H9 (cell line): ENCODE measurements at places on chromosomes 3 and 15. TPM values are rescaled to one million over a fixed set of nuclear protein-coding genes. Genes with fewer than 3 reads are reported as not detected.

The ANKRD34C gene
- not detected in 2 replicates for total RNA-seq

The SCN11A gene
- total RNA-seq = 0.17 and 0.20 TPM in 2 replicates

The CTNNB1 gene
- total RNA-seq = 500 and 505 TPM in 2 replicates

The WDR49 gene
- 0.90 and 1.3 TPM in 2 replicates for total RNA-seq

The PLSCR5 gene
- not detected in 2 replicates for total RNA-seq

The GABRR3 gene
- not detected in 2 replicates for total RNA-seq

The C2CD4B gene
- total RNA-seq = 0.13 and 0.22 TPM in 2 replicates

DNA sequence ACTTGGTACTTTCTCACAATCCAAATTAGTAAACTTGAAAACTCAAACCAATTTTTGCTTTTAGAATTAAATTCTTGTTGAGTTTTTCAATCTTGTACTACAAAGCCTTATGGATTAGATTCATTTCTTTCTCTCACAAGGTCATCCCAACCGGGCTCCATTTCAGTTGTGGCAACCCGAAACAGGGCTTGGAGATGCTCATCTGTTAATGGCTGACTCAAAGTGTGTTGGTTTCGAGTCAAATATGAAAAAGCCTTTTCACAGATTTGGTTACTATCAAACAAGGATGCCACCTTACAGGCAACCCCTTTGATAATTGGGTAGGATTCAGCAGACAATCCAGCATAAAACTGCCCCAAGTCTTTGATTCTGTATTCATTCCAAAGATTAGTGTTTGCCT is 1.8 kb downstream of the EPM2AIP1 start:
- H3K4me1 ChIP-seq = no peaks in the 10 kb centered on the region
- H3K36me3 ChIP-seq = peaks cover 50% of the 10 kb centered on the region
- no peaks in the 10 kb centered on the region for H3K27me3 ChIP-seq
- no peak overlapping the region for H3K27ac ChIP-seq
- DNase-seq = no peak
- H3K4me3 ChIP-seq = no peak overlapping the region

GRCh38 chr3:31534065-31534425 is 1.3 kb downstream of the STT3B start:
- peak overlapping the region; percentile 98 for H3K4me3 ChIP-seq
- peaks cover 4% of the 10 kb centered on the region; the same call in 1 of the 2 replicates for H3K4me1 ChIP-seq
- H3K27me3 ChIP-seq = no peaks in the 10 kb centered on the region
- no peaks in the 10 kb centered on the region for H3K36me3 ChIP-seq

- no peaks in the 10 kb centered on the region for H3K36me3 ChIP-seq
- H3K27me3 ChIP-seq = no peaks in the 10 kb centered on the region
- no peak for DNase-seq
- no peak overlapping the region for H3K27ac ChIP-seq
- no peaks in the 10 kb centered on the region for H3K4me1 ChIP-seq
- H3K4me3 ChIP-seq = no peak overlapping the region
Observed at GRCh38 chr3:133441867-133442270, 42.0 kb downstream of the BFSP2 start.

DNA sequence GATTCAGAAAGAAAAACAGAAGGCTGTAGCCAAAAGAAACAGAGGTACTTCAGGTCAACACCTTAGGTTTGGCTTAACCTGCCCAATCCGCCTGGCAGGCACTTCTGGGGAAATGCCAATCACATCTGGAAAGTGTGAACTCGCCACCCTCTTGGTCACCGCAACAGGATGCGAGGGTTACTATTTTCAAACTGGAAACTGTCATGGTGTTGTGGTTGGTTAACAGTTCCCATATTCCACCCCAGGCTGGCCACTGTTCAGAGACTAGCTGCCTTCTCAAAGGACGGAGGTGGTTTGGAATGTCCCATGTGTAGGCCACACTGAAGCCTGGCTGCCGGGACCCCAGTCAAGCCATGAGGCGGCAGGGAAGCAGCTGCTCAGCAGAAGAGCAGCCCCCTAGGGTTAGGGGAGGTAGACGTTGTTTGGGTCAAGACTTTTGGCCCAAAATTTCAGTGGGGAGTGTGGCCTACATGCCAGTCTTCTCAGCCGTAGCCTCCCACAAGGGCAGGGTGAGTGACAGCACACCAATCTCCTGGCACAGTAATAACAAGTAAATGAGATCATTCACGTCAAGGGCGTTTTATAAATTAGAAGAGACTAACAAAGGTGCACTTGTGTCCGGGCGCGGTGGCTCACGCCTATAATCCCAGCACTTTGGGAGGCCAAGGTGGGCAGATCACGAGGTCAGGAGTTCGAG is 54.6 kb downstream of the UMPS start:
- DNase-seq = no peak
- H3K27ac ChIP-seq = no peak overlapping the region
- H3K36me3 ChIP-seq = peaks cover 9% of the 10 kb centered on the region; the same call in 2 of the 3 replicates
- H3K4me1 ChIP-seq = peaks cover 9% of the 10 kb centered on the region; the same call in 1 of the 2 replicates

- no peaks in the 10 kb centered on the region for H3K27me3 ChIP-seq
- no peaks in the 10 kb centered on the region for H3K36me3 ChIP-seq
- no peak overlapping the region for H3K27ac ChIP-seq
- H3K4me1 ChIP-seq = no peaks in the 10 kb centered on the region
- no peak for DNase-seq
- no peak overlapping the region for H3K4me3 ChIP-seq
Observed at GRCh38 chr15:68644083-68644904, 65.5 kb downstream of the CORO2B start.

DNA sequence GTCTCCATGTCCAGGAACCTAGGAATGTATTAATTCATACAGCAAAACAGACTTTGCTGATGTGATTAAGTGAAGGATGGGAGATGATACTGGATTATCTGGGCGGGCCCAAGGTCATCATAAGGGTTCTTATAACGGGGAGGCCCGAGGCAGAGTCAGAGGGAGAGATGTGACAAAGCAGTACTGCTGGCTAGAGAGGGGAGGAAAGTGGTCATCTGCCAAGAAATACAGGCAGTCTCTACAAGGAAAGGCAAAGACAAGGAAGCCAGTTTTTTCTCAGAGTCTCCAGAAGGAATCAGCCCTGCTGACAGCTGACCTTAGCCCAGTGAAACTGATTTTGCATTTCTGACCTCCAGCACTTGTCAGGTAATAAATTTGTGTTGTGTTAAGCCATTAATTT is 66.2 kb upstream of the CORO2B start:
- H3K36me3 ChIP-seq = no peaks in the 10 kb centered on the region; the same call in none of the 2 replicates
- H3K27ac ChIP-seq = no peak overlapping the region
- peaks cover 4% of the 10 kb centered on the region; the same call in 1 of the 2 replicates for H3K4me1 ChIP-seq
- DNase-seq = no peak

GRCh38 chr3:45154641-45155147 is 8.5 kb upstream of the CDCP1 start:
- no peaks in the 10 kb centered on the region; the same call in 1 of the 2 replicates for H3K36me3 ChIP-seq

DNA sequence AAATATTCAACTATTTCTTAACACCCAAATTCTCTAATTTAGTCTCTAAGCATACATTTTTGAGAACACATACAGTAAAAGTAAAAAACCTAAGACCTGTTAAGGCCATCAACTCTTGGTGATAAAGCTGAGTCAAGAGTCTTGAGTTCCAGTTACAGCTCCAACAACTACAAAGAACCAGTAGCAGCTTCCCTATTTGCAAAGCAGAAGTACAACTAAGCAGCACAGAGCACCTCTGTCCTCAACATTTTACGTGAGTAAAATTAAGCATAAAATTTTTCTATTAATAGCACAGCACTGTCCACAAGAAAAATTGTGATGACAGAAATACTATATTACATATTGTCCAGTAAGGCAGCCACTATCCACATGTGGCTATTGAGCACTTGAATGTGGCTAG is 4.4 kb downstream of the PCOLCE2 start:
- H3K27ac ChIP-seq = no peak overlapping the region
- no peak overlapping the region for H3K4me3 ChIP-seq
- H3K36me3 ChIP-seq = peaks cover 3% of the 10 kb centered on the region; the same call in 2 of the 3 replicates
- H3K27me3 ChIP-seq = peaks cover under 1% of the 10 kb centered on the region; the same call in 1 of the 2 replicates

GRCh38 chr15:98503970-98504369 is 144.4 kb upstream of the IGF1R start:
- no peaks in the 10 kb centered on the region for H3K4me1 ChIP-seq
- H3K4me3 ChIP-seq = no peak overlapping the region
- H3K27me3 ChIP-seq = no peaks in the 10 kb centered on the region

GRCh38 chr3:134810052-134810435 is 15.0 kb downstream of the EPHB1 start:
- H3K27ac ChIP-seq = peak overlapping the region; percentile 50
- H3K4me1 ChIP-seq = peaks cover 19% of the 10 kb centered on the region
- H3K27me3 ChIP-seq = no peaks in the 10 kb centered on the region; the same call in 1 of the 2 replicates

GRCh38 chr15:101481381-101481705 is 8.2 kb downstream of the PCSK6 start:
- no peak for DNase-seq
- H3K4me1 ChIP-seq = no peaks in the 10 kb centered on the region
- no peak overlapping the region for H3K4me3 ChIP-seq
- H3K36me3 ChIP-seq = no peaks in the 10 kb centered on the region; the same call in 2 of the 3 replicates
- no peak overlapping the region for H3K27ac ChIP-seq
- no peaks in the 10 kb centered on the region for H3K27me3 ChIP-seq

- H3K36me3 ChIP-seq = peaks cover 12% of the 10 kb centered on the region
- H3K27me3 ChIP-seq = no peaks in the 10 kb centered on the region
- DNase-seq = no peak
Observed at GRCh38 chr15:63708126-63708772, 111.1 kb downstream of the FBXL22 start.

- no peak for DNase-seq
- no peak overlapping the region for H3K4me3 ChIP-seq
- no peaks in the 10 kb centered on the region for H3K27me3 ChIP-seq
Observed at GRCh38 chr3:22364851-22365250, 613.8 kb upstream of the ZNF385D start.

- H3K27me3 ChIP-seq = no peaks in the 10 kb centered on the region
- peaks cover 14% of the 10 kb centered on the region; the same call in 1 of the 2 replicates for H3K4me1 ChIP-seq
- no peak overlapping the region for H3K27ac ChIP-seq
- H3K4me3 ChIP-seq = no peak overlapping the region
- no peaks in the 10 kb centered on the region for H3K36me3 ChIP-seq
- no peak for DNase-seq
Observed at GRCh38 chr3:182078316-182078715, 366.6 kb downstream of the SOX2 start.

DNA sequence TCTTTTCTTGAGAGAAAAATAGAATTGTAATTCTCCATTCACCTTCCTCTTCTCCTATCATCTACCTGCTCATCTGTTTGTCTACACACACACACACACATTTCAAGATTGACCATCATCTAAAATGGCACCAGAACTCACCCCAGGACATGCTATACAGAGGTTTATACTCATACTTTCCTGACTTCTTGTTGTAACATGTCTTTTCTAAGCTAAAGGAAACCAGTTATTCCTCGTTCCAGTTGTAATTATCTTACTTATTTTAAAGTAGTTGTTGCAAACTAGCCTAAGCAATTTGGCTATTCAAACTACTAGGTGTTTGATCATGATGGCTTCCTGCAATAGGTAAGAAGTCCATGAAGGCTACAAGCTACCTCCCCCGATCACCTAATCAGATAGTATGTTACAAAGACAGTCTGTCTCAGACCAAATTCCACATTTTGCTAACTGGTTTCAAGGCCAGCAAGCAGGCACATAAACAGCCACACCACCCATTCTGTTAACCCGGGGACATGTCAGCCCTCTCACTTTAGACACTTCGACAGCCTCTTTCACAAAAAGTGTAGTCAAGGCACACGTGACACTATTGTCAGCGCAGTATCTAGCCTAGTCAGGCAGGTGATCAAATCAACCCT is 189.7 kb downstream of the SHQ1 start:
- H3K36me3 ChIP-seq = no peaks in the 10 kb centered on the region
- H3K27me3 ChIP-seq = no peaks in the 10 kb centered on the region
- no peaks in the 10 kb centered on the region; the same call in 1 of the 2 replicates for H3K4me1 ChIP-seq
- no peak overlapping the region for H3K4me3 ChIP-seq
- no peak overlapping the region for H3K27ac ChIP-seq

DNA sequence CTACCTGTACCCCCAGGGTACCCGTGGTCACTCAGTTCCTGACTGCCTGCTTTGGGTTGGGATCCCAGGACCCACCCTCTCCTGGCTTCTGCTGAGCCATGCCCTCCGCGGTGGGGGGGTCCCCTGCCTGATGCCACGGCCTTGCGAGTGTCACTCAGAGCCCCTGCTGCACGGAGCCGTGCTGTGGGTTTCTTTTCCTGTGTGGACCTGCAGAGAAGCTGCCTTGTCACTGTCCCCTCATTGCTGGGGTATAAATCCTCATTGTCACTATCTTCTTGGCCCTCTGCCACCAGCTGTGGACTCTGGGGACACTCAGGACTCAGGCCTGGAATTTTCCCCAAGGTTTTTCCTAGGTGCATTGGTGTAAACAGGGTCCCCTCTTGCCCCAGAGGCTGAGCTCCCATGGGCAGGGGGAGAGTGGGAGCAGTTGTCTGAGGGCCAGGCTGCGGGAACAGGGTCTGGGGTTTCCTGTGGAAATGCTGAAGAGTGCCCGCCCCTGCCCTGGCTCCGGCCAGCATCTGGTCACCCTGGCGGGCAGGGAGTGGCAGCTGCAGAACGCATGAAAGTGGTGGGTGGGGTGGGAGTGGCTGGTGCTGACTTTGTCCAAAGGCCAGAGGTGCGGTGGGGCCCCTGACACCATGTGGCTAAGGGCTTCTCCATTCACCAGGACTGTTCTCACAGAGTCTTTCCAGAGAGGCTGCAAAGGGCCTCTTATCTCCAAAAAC is 191.7 kb downstream of the GOLGA6L6 start:
- DNase-seq = peak; percentile 27
- peaks cover 27% of the 10 kb centered on the region for H3K36me3 ChIP-seq
- H3K4me3 ChIP-seq = no peak overlapping the region; the same call in 2 of the 3 replicates
- no peaks in the 10 kb centered on the region for H3K4me1 ChIP-seq
- no peaks in the 10 kb centered on the region for H3K27me3 ChIP-seq

GRCh38 chr15:94791510-94791909 is 560.1 kb downstream of the MCTP2 start:
- DNase-seq = no peak
- peaks cover 3% of the 10 kb centered on the region; the same call in 1 of the 2 replicates for H3K4me1 ChIP-seq
- H3K27me3 ChIP-seq = no peaks in the 10 kb centered on the region
- no peaks in the 10 kb centered on the region for H3K36me3 ChIP-seq
- H3K27ac ChIP-seq = no peak overlapping the region

DNA sequence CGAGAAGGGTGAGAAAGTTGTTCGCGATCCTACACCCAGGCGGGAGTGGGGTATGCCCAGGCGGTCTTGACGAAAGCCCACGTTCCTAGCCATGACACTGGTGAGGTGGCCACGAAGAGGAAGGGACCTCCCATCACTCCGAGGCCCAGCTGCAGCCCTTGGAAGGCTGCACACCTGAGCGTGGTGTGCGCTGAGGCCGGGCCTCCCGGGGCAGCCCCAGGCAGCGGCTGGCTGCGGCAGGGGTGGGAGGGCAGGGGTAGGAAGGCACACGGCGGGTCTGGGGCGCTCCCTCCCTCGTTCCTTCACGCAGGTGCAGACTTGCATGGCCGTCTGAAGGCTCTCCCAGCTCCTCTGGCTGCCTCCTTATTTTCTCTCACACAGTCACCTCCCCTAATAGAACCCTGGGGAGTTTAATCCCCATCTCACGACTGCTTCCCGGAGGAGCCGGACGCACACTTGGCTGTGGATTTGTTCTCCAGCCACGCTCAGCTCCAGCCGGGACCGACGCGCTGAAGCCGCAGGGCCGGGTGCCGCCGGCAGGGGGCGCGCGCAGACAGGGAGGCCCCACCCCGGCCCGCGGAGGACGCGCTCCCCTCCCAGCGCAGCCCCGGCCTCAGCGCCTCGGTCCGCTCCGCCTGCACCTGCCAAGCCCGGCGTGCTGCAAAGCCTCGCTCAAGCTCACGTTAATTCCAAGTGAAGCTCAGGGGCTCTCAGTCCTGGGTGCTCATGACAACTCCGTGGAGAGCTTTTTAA is 37.8 kb upstream of the MUC4 start:
- H3K36me3 ChIP-seq = no peaks in the 10 kb centered on the region
- H3K4me3 ChIP-seq = no peak overlapping the region
- H3K4me1 ChIP-seq = no peaks in the 10 kb centered on the region
- no peak for DNase-seq
